ENCODE measurements at places on chromosomes 16 and 17.

DNA sequence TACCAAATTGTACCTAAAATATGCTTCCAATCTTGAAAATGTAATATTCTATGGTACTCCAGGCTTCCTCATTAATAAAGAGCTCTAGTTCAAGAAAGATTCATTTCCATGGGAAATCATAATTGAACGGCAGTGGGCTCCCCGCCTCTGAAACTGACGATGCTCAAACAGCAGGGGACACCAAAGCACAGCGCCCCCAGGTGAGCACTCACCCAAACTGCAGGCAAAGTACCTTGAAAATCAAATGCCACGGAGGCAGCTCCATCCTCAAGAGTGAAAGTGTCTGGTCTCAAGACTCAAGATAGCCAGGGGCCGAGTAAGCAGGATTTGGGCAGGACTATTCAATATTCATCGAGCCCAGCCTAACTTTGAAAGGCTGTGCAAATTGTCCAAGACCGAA is 217.4 kb upstream of the TNRC6C start:
- no peak for DNase-seq

- DNase-seq: no peak
These were observed 71.5 kb downstream of the WWP2 start for GRCh38 chr16:69833357-69834282.

GRCh38 chr16:67120025-67120424 is 10.3 kb downstream of the PHAF1 start:
- no peak for DNase-seq

DNA sequence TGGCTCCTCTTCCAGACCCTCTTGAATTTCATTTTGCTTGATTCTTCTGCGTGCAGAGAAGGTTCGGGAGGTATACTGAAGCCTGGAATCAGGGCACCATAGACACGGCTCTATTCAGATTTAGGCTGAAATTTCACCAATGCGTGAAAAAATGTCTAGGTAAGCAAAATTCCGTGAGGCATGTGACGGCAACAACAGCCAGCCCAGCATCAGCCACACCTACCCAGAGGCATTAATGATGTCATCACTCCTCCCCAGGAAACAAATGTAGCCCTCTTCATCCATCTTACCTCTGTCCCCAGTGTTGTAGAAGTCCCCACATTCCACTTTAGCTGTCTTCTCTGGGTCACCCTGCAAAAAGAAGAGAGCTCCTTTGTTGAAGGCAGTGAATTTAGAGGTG is 50.8 kb upstream of the ACSM2B start:
- DNase-seq: no peak

- DNase-seq: no peak
These were observed 4.3 kb upstream of the HES7 start for GRCh38 chr17:8128125-8128784.

- DNase-seq: no peak
These were observed 1.6 kb downstream of the TP53 start for GRCh38 chr17:7685533-7686221.

DNA sequence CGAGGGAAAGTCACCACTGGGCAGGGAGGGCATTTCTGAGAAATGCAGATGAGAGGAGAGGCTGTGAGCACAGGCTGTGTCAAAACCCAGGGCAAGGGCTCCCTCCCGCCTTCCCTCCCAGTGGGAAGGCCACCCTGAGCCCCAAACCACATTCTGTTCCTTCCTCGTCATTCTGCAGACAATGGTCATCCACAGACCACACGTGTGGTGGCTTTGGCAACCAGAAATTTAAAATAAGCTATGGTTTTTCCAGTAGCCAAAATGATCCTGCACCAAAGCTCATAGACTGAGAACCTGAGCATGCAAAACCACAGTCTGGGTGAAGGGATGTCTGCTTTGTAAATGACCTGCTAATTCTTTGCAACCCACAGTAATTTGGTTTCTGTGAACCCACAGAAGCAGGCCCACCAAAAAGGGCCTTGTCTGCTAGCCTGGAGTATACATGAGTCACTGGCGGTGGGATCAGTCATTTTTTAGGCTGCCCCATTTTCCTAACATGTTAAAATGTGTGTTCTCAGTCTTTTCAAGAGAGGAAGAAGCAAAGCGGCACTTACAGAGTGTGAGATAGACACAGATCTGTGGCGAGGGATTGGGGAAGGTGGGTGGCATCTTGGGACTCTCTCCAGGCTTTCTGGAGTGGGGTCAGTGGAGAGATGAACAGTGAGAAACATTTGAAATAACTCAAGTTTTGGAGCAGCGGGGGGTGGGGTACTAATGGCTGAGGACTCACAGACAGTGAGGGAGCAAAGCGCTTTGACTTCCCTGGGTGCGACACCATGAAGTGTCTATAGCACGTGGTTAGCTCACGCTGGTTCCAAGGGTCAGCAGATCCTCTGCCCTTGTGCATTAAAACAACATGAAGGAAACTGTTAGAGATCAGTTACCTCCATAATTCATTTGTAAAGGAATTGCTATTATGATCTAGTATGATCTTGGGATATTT is 20.5 kb downstream of the GRB7 start:
- DNase-seq: no peak

GRCh38 chr17:66135896-66136295 is 56.0 kb downstream of the CEP112 start:
- no peak for DNase-seq

DNA sequence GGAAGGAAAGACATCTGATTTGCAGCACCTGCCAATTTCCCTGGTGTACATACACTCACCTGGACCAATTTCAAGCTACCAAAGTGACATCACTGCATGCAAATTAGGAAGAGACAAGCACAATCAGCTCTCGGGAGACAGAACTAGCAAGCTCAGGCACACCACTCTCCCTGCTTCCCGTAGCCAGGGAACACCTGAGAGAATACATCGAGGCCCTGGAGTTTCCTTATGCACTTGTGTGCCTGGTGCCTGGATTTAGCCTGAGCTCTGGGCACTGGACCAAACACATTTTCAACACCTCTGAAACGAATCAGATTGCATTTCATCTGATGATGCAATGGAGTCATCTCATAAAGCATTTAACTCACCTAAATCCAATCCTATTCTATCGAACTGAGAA is 110.5 kb downstream of the HS3ST2 start:
- DNase-seq: no peak

DNA sequence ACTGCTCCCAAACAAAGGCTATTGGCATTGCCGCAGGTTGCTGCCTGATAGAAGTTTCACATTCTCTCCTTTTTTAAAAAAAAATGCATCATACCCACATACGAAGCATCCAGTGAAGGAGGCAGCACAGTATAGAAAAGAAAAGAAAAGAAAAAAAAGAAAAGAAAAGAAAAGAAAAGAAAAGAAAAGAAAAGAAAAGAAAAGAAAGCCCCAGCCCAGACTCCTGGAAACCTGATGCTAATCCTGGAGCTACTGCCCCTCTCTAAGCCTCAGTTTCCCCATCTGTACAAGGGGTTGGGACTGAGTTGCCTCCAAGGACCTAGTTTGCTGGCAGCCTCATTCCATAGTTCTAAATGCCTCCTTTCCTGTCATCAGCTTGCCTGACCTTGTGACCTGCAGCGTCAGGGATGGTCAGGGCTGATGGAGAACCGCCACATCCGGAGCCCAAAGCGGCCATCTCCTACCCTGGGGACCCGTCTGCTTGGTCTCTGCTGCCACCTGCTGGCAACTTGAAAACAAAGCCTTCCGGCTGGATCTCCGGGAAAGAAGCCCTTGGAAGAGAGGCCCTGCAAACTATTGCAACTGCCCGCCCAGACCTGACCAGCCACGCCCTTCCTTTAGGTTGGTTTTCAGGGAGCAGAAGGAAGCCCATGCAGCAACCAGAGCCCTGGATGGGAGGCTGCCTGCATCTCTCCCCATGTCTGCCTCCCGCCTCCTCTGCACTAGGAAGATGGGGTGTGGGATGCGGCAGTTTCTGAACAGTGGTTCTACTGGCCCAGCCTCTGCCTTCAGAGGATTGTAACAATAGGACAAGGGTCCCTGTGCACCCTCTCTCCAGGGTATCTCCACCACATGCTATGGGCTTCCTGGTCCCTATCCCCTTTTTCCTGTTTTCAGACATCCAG is 13.0 kb downstream of the AIPL1 start:
- no peak for DNase-seq

- DNase-seq: no peak
These were observed 121.4 kb upstream of the WSCD1 start for GRCh38 chr17:5948811-5949210.

DNA sequence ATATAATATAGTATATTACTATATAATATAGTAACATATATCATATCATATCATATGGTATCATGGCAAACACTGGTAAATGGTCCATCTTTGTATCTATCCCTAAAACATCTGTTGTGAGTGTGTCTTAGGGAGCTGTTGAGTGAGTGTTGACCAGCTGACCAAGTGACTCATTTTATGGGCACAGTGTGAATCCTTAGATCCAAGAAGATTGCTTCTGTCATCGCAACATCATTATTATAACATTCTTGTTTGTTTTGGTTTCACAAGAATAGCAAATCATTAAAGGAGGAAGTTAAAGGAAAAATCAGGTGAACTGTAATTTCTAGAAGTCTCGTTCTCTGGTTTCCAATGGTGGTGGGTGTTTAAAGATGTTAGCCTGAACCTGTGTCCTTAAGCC is 11.7 kb upstream of the MAF start:
- no peak for DNase-seq

- no peak for DNase-seq
These were observed 16.5 kb downstream of the ZP2 start for GRCh38 chr16:21194771-21195301.

GRCh38 chr16:24986512-24987303 is 28.5 kb downstream of the ARHGAP17 start:
- no peak for DNase-seq

GRCh38 chr16:30186444-30186781 is 3.0 kb downstream of the CORO1A start:
- DNase-seq: no peak

- no peak for DNase-seq
These were observed 31.3 kb downstream of the SPOP start for GRCh38 chr17:49646391-49647255.
